ENCODE measurements at places on chromosomes 5 and 9.

DNA sequence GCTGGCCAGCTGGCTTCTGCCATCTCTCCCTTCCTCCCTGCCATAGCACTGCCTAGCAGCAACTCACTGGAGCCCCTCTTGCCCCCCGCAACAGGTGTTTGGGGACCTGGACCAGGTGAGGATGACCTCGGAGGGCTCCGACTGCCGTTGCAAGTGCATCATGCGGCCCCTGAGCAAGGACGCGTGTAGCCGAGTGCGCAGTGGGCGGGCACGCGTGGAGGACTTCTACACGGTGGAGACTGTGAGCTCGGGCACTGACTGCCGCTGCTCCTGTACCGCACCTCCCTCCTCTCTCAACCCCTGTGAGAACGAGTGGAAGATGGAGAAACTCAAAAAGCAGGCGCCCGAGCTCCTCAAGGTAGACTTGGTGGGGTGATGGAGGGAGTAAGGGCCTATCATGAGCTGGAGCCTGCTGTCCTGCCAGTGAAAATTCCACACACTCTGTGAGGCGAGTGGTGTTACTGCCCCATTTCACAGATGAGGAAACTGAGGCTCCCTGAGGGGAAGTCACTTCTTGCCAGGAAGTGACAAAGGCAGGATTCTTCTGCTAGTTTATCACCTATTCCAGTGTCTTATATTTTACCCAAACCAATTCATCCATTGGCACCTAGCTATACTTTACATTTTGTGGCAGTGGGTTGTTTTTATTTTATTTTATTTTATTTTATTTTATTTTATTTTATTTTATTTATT is 10.1 kb downstream of the OLFML2A start:
- DNase-seq: no peak

DNA sequence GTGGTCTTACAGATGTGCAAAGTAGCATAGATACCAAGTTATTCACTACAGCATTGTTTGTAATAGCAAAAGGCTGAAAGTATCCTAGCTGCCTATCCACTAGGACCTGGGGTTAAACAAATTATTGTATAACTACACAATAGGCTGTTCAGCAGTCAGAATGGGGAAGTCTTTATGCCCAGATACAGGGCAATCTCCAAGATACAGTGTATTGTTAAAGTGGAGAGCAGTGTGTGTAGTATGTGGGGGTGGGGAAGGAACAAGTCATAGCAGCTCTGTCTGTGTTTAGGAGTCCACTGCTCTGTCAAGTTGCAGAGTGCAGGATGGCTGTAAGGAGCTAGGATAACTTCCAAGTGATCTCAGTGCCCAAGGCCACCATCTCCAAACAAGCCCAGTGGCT is 5.5 kb downstream of the PCYOX1L start:
- DNase-seq: no peak

GRCh38 chr9:79477955-79478771 is 93.6 kb upstream of the TLE4 start:
- DNase-seq: no peak

DNA sequence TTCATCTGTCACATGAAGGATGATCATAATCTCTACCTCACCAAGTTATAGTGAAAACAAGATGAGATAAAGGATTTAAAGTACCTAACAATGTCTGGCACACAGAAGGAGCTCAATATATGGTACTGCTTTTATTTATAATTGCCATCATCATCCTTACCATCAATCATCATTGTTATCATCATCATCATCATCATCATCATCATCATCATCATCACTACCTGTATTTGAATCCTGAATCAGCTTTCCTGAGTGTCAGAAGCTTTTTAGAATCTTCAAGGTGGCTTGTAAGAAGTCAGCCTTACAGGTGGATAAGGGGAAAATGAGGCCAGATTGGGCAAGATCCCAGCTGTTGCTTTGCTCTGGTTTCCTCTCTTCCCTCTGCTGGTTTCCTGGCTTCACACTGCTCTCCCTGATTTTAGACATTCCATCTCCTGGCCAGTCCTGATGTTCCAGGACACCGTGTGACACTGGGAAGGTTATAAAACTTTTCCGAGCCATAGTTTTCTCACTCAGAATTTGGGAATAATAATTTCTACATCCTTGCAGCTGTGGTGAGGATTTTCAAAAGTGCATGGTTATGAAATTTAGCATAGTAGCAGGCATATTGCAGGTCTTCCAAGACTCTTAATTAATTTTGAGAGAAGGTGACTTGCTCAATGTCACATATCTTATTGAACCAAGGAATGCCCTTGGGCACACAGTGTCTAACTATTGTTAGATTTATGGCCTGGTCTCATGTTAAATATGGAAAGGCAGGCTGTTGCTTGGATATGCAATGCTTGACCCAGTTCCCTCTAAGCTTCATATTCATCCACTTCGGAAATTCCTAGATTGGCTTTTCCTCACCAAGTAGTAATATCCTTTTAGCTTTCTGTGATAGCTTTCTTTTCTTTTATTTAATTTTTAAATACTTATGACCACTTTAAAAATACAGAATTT is 160.7 kb downstream of the TMEM38B start:
- no peak for DNase-seq

- DNase-seq: no peak
These were observed 135.6 kb upstream of the SMARCA2 start for GRCh38 chr9:1879501-1879900.

GRCh38 chr5:40404613-40405012 is 275.1 kb upstream of the PTGER4 start:
- DNase-seq: no peak

DNA sequence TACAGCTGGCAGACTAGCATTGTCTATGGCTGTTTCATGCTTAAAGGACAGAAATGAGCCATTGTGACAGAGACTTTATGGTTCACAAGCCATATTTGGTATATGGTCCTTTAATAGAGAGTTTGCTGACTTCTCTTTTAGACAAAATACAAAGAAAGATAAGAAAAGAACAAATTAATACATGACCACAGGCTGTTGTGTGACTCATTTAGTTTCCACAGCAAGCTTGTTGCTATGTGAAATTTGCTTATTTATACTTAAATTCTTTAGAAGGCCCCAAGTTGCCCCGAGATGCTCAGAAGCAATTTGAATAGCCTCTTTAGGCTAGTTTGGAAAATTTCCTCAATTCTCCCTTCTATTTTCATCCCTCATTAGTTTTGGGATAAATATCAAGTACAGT is 315.3 kb upstream of the RPS23 start:
- no peak for DNase-seq

GRCh38 chr9:34437006-34437925 is 21.1 kb downstream of the FAM219A start:
- no peak for DNase-seq

- DNase-seq: peak; percentile 24
These were observed 3.9 kb upstream of the GNAQ start for GRCh38 chr9:78035383-78035993.

DNA sequence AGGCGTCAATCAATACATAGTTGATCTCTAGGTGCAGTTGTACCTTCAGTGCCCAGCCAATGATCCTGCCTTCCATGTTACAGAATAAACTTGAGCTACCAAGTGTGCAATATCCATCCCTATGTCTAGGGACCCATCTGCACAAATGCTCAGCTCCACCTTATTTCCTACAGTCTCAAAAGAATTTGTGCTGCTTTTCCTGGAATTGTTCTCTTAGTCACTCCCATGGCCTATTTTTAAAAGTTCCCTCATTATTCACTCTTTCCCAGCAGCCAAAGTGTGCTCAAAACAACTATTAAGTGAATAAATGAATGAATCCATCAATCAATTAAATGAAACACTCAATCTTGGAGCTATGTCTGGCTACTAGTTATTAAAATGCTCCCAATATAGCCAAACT is 14.7 kb downstream of the LIX1 start:
- DNase-seq: no peak

DNA sequence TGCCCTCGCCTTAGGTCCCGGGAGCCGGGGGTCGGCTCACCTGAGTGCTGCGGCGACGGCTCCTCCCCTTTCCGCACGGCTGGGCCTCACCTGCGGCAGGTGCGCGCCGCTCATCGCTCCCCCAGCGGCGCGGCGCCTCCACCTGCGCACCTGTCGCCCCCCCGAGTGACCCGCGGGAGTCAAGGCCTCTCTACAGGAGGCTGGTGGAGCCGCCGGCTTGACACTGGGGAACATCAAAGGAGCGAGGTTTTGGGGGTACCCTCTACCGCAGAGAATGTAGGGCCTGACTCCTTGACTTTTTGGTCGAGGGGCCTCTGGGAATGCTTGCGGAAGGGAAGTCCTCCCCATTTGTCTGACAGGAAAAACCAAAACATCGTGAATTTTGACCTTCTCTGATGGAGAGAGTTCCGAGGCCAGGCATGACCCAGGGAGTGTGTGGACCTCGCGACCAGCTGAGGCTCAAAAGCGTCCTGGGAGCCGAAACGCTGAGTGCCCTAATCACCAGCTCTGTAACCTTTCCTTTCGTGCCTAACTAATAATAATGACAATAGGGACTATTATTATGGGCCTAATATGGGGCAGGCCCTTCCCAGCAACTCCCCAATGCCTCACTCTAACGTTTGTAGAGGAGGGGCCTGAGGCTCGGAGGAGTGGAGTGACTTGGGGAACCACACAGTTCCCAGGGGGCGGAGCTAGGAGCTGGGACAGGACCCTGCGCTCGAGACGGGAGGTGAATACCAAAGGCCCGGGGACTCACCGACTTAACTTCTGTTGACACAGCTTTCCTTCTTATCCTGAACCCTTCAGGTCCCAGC is 714 bp upstream of the IER5L start:
- DNase-seq: no peak

GRCh38 chr9:129237164-129237611 is 59.1 kb upstream of the IER5L start:
- no peak for DNase-seq

- no peak for DNase-seq
These were observed 22.0 kb downstream of the CYSTM1 start for GRCh38 chr5:140197023-140197422.

- no peak for DNase-seq
These were observed 223.2 kb upstream of the PANK3 start for GRCh38 chr5:168802337-168802736.

DNA sequence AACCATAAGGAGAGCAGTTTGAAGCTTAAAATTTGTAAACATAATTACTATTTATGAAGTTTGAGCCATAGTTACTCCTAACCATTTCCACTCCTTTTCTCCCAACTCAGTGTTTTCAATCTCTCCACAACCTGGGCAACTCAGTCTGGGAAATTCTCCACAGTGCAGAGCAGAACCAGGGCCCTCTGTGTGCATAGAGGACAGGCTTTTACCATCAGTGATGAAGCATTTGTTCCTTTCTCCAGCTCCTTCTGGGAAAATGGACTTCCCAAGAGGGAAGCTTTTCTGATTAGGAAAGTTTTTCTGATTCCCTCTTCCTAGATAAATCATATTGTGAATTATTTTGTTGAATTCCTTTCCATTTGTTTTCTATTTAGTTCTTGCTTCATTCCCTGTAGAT is 132.3 kb upstream of the MPDZ start:
- DNase-seq: no peak

DNA sequence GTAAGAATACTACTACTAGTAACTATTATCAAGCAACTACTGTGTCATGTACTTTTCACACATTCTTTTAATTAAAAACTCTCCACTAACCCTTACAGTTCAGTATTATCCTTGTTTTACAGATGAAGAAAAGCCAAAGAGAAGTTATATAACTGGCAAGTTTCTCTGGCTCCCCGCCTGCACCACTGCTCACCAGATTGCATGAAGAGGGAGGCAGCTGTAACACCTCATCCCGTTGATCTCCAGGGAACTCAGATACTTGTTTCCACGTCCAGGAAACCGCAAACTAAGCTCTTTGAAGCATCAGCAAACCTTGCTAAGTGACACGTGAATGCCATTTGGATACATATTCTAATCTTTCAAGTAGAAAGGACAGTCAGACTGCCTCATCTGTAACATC is 70.3 kb downstream of the RIGI start:
- no peak for DNase-seq

DNA sequence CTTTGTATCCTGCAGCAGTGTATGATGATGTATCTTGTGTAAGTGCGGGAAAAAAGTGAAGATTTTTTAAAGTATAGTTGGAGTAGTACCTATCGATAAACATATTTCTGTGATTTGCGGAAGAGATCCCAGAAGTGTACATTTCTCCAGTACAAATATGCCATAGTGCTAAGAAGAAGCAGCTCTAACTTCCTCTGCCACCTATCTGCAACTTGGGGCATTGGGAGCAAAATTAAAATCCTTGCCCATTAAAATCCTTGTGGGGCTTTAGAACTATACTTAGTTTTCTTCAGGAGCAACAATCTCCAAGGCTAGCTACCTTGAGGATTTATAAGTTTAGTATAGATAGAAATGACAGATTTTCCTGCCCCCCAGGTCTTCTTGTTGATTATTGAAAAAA is 123.7 kb downstream of the VCAN start:
- no peak for DNase-seq

- no peak for DNase-seq
These were observed 98.6 kb upstream of the IER5L start for GRCh38 chr9:129276486-129277230.

- no peak for DNase-seq
These were observed 102.7 kb downstream of the DPYSL3 start for GRCh38 chr5:147407094-147407681.

DNA sequence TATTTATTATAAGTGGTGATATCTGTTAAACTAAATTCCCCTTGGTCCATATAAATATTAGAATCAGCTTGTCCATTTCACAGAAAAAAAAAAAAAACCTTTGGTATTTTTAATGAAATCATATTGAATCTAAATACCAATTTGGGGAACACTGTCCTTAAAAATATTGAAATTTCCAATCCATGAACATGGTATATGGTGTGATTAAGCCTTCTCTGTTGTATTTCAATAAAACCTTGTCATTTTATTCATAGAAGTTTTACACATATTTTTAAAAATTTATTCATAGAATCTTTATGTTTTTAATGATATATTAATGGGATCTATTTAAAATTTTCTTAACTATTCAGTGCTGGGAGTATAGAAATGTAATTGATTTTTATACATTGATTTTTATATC is 135.3 kb downstream of the CEP120 start:
- no peak for DNase-seq

Data from activated T-helper 1 cell treated with anti-CD3 and anti-CD28 coated beads, Interleukin-2, amount 50 U/mL, for 16 hours (primary cell).